SW480 (cell line): ENCODE measurements at places on chromosomes 7 and 10.

- DNase-seq = peak; percentile 68
Measured at GRCh38 chr10:92689663-92690210, at the start of gene HHEX. Gene HHEX, plus strand, starts transcription at chr10:92689955. Its CDS starts 32 bp downstream, at chr10:92689987.

DNA sequence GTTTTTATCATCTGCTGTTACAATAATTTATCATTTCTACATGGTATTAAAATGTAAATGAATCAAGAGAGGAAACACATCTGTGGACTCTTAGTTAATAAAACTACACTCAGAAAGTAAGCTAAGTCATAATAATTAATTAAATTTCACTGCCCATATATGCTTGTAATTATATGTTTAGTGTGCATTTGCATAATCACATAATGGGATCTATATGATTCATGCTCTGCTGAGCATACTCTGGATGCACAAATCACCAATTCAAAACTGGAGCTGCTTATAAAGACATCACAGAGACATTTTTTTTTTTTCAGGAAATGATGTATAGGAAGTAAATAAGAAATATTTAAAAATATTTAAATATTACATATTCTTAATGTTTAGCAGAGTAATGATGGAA, 151.6 kb upstream of the STEAP4 start:
- DNase-seq = no peak

- DNase-seq = no peak
Measured at GRCh38 chr7:29893351-29893965, 87.2 kb downstream of the WIPF3 start.

DNA sequence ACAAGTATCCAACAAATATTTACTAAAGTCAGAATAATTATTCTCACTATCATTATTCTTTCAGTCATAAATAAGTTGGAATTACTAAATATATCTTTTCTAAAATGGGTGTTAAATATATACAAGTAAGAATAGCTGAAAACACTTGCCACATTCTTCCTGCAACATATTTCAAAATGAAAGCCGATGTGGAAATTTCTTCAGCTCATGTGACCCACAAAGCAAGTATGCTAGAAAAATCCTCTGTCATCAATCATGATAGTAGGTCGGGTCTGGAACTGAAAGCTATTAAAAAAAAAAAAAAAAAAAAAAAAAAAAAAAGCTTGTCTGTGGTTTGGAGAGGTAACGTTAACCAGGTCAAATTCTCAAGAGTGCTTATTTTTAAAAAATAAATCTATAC, 344.7 kb downstream of the NEBL start:
- DNase-seq = no peak

DNA sequence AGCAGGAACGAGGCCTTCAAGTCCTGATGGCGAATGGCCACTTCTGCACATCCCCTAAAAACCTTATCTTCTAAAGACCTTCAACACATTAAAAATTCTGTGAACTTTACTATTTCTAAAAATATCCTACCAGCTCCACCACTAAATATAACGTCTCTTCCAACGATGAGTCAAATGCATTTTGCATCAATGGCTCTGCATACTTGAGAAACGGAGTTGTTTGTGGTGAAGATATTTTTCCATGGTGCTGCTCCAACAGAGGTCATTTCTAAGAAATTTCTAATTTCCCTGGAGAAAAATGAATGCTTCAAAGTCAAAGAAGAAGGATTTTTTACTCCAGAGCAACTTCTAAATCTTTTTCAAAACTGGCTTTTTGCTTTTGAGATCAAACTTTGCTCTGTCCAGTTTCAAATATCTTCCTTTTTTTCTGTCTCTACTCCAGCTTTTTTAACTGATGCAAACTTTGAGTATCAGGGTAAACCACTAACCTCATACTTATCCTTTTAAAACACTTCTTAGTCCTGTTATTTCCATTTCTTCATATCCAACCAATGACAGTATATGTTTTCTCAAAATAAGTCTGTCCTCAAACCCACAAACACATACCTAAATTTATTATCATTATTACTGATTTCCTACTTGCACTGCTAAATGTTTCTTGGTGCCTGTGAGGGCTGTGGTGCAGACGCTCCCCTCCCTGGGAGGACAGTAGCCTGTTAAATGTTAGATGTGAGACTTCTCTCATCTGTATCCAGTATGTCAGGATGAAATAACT, 258.1 kb downstream of the KLF6 start:
- no peak for DNase-seq

DNA sequence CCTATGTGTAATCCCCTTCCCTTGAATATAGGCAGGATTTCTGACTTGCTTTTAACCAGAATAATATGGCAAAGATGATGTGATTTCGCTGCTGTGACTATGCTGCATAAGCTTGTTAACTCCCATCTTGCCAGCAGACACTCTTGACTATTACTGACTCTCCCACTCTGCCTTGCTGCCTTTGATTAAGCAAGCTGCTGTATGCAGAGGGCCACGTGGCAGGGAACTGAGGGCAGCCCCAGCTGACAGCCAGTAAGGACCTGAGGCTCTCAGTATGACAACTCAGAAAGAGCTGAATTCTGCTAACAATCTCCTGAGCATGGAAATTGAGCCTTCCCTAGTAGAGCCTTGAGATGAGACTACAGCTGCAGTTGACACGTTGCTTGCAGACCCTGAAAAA, 279.4 kb upstream of the CACNA2D1 start:
- DNase-seq = no peak

DNA sequence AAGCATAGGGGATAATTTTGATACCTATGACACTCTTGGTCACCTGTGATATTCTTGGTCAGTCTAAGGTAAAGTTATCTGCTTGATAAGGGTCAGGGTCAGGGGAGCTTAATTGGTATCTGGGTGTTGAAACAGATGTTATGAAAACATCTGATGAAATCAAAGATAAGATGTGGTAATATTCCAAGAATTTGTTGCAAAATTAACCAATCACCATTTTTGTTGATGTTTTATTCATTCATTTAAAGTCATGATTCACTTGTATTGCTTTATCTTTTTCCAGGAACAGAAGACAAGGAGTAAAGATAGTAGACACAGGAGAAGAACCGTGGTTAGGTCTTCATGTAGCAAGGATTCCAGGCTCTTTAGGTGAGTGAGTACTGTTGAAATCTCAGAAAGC, 103.1 kb downstream of the SEMA3C start:
- DNase-seq = no peak

GRCh38 chr7:19294619-19295018, 149.4 kb upstream of the FERD3L start:
- DNase-seq = no peak

DNA sequence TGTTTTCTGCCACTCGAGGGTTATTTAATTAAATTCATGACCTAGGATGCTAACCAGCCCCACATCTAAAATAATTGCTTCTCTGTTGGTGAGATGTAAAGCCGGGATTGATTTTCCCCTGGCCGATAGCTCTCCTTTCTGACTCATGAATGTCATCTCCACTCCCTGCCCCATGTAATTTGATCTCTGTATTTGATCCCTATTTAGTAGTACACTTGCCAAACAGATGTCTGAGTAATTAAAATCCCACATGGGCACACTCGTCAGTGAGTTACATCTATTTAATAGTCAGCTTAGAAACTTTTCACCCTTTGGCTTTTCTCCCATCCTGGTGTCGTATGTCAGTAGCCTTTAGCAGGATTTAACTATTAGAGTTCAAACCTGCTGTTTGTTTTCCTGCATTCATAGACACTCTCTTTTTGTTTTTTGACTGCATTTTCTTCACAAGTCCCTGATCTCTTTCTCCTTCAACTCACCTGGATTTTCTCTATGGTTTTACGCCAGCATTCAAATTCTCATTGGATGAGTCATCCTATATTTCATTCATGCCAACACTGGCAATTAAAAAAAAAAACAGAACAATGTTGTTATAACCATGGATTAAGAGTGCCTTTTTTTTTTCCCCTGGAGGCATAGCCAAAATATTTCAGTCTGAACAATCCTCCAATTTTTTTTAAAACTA, 82.7 kb downstream of the SPAG6 start:
- DNase-seq = peak; percentile 94

DNA sequence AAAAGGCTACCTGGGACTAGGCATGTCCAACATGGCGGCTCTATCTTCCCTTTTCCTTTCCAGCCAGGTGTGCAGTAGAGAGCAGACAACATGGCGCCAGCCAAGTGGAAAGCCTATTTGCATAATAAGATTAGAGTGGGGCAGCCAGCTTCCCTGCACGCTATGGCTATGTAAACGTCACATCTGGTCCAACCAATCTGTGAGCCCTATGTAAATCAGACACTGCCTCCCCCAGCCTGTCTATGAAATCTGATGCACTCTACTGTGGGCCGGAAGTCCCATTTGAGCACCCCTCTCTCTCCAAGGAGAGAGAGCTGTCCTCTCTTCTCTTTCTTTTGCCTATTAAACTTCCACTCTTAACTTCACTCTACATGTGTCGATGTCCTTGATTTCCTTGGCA, 984.9 kb upstream of the AUTS2 start:
- peak; percentile 15 for DNase-seq

DNA sequence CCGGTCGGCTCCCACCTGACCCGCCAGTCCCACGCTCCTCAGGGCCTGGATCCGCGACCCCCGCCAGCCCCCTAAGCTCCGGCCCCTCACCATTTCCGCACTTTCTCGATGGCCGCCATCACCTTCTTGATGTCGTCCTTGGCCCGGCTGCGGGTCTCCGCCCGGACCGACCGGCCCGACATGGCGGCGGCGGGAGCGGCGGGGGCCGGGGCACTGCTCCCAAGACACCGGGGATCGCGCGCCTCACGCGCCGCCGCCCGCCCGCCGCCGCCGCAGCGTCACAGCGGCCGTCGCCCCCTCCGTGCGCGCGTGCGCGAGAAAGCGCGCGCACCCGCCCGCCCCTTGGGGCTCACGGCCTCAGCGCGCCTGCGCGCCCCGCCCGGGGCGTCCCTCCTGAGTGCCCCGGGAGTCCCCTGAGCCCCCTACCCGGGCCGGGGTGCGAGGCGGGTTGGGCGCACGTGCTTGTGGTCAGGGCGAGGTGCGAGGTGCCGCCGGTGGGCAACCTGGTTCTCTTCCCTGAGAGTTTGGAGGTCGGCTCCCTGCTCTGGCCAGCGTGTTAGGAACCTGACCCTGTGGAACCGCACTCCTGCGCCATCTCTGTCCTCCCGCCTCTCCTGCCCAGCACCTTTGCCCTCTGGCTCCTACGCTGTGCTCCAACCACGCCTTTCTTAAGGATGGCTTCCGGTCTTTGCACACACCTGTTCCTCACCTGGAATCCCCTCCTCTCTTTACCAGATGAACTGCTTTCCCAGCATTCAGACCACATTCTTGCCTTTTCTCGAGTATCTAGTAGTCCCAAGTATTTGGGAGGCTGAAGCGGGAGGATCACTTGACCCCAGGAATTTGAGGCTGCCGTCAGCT, at the start of gene BCL7B:
Gene BCL7B, minus strand, starts transcription at position 294 of the 861 bp plus-strand sequence. Its CDS starts 112 bp downstream, at position 182.
- DNase-seq = peak; percentile 74

DNA sequence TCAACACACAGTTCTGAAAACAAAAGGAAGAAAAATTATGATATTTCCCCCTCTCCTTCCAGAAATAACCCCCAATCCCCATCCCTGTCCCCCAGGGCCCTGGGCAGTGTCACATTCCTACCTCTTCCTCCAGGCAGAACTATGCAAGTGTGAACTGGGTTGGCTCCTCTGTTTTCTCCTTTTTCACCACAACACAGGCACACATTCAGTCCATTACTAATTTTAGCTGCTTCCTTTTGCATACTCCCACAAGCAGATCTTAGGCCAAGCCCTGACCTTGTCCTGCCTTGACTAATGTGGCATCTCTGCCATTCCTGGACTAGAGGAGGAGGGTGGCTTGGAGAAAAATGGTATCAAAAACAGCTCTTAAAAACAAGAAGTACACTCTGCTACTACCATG, 208.1 kb downstream of the HDAC9 start:
- no peak for DNase-seq

DNA sequence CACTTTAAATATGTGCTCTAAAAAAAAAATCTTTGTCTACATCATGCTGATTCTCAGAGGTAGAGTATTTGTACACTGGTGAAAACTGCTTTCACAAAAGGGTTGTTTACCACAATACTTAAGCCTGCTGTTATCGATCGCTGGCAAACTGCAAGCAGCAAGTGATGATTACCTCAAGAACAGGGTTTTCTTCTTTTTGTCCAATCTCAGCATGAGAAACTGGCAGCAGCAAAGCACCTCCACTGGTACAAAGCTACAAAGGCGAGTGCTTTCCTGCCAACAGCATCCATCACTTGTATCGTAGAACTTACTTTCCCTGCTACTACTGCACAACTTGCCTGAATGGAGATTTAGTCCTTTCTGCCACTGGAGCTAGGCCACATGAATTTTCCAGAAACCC, 276.5 kb downstream of the DGKB start:
- DNase-seq = no peak

- no peak for DNase-seq
Measured at GRCh38 chr7:91875851-91876250, 4.7 kb downstream of the MTERF1 start.

GRCh38 chr7:103658055-103659005, 212.3 kb upstream of the SLC26A5 start:
- DNase-seq = no peak

DNA sequence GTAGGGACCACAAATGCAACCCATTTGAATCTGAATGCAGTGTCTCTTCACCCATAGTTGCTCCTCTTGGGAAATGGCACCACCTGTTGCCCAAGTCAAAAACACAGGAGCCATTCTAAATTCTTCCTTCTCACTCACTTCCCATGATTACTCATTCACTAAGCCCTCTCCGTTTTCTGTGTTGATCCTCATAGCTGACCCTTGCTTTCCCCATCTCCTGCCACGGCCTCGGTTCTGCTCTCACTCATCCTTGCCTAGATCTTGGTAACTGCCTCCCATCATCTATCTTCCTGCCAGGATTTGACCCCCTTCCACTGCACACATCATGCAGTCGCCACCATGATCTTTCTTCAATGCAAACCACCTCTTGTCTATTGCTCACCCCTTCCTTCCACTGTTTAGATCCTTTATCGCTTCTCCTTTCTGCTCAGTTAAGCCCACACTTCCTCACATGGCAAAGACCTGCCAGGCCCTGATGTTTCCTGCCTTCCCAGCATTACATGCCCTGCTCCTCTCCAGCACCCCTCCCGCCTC, 19.0 kb upstream of the CPN1 start:
- DNase-seq = peak; percentile 18

DNA sequence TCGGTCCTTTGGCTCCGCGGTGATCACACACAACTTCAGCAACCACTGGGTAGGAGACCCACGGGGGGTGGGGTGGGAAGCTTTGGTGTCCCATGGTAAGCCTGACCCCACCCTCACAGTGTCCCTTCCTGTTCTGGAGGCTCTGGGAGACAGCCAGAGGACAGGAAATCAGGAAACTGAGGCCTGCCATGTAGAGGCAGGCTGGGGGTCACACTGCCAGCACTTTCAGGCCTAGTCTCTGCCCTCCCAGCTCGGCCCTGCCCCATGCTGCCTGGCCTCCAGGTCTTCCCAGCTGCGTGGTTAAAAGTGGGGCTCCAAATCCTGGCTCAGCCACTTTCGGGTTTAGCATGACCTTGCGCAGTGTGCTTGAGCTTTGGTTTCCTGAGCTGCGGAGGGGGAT, 10.9 kb downstream of the AQP1 start:
- no peak for DNase-seq
